ENCODE measurements at places on chromosomes 12 and 14. TPM values are rescaled to one million over a fixed set of nuclear protein-coding genes. Genes with fewer than 3 reads are reported as not detected.

Gene KITLG
- 10.5 TPM for total RNA-seq

Gene AQP5
- total RNA-seq = not detected

Gene CYP46A1
- total RNA-seq = not detected

Gene PLXNC1
- 0.88 TPM for total RNA-seq

Gene KRT77
- total RNA-seq = not detected

DNA sequence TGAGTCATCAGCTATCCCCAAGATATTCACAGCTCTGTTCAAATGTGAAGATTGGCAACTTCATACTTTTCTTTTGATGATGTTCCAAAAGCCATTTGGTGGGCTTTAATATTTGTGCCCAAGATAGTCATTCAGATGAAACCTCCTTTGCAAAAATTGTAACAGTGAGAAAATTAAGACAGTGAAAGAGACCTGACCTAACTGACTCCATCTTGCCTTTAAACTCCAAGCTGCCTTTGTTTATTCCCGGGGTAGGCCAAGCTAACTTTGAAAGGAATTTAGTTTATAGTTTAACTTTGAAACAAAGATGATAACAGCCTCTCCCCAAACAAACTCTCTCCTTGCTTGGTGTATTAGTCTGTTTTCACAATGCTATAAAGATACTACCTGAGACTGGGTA, 221.1 kb downstream of the KTN1 start:
- no peaks in the 10 kb centered on the region for H3K27me3 ChIP-seq
- H3K4me3 ChIP-seq = no peak overlapping the region
- H3K36me3 ChIP-seq = no peaks in the 10 kb centered on the region
- peaks cover 19% of the 10 kb centered on the region for H3K4me1 ChIP-seq

GRCh38 chr14:70972107-70972976, 65.1 kb downstream of the PCNX1 start:
- peak overlapping the region; percentile 15 for H3K27ac ChIP-seq
- no peaks in the 10 kb centered on the region for H3K36me3 ChIP-seq
- peak; percentile 90 for DNase-seq
- H3K4me3 ChIP-seq = no peak overlapping the region

GRCh38 chr12:103334466-103334865, 161.3 kb downstream of the C12orf42 start:
- H3K27ac ChIP-seq = no peak overlapping the region
- no peaks in the 10 kb centered on the region for H3K36me3 ChIP-seq
- DNase-seq = no peak
- H3K4me1 ChIP-seq = no peaks in the 10 kb centered on the region
- H3K4me3 ChIP-seq = no peak overlapping the region
- H3K27me3 ChIP-seq = no peaks in the 10 kb centered on the region

DNA sequence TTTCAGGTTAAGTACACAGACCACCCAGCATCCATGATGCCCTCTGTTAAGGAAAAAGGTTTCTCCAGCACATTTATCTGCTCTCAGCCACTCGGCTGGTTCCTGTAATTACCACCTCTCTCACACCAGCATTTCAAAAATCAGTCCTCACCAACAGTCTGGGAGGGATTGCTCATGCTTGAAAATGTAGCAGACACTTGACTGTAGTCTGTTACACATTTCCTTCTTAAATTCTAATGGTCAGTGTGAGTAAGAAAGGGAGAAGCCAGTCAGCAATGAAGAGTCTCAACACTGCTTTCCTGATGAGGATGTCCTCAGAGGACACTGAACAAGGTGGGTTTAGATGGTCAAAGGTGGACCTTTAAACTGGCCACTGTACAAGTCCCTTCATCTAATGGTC, 6.0 kb downstream of the ZBTB39 start:
- no peaks in the 10 kb centered on the region for H3K27me3 ChIP-seq
- H3K36me3 ChIP-seq = no peaks in the 10 kb centered on the region
- no peak overlapping the region for H3K4me3 ChIP-seq
- DNase-seq = no peak
- peaks cover 16% of the 10 kb centered on the region for H3K4me1 ChIP-seq

- no peak for DNase-seq
- H3K27me3 ChIP-seq = no peaks in the 10 kb centered on the region
- H3K4me1 ChIP-seq = no peaks in the 10 kb centered on the region
- H3K36me3 ChIP-seq = no peaks in the 10 kb centered on the region
- no peak overlapping the region for H3K27ac ChIP-seq
These were observed 24.7 kb upstream of the MYBPC1 start for GRCh38 chr12:101570047-101570446.

DNA sequence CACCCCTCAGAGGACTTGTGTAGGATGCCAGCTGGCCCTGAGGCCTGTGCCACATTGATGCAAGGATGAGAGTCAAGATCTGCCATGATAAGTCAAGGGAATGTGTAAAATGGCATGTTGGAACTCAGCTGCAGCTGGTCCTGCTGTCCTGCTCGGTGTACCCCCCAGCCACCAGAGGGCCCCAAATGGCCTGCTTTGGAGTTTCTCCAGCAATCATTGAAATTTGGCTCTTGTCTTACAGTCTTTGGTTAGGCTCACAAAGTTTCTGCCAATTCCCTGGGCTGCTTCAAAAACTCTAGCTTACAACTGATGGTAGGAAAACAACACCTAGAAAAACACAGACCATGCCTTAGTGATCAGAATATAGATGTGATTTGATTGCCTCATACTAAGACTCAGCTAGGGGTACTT, 76.8 kb downstream of the HSD17B6 start:
- H3K4me3 ChIP-seq = no peak overlapping the region
- H3K27me3 ChIP-seq = no peaks in the 10 kb centered on the region
- DNase-seq = peak; percentile 58

GRCh38 chr12:104410326-104410725, 46.4 kb upstream of the CHST11 start:
- H3K4me1 ChIP-seq = no peaks in the 10 kb centered on the region
- H3K36me3 ChIP-seq = no peaks in the 10 kb centered on the region
- H3K27me3 ChIP-seq = no peaks in the 10 kb centered on the region
- H3K27ac ChIP-seq = no peak overlapping the region
- H3K4me3 ChIP-seq = no peak overlapping the region

DNA sequence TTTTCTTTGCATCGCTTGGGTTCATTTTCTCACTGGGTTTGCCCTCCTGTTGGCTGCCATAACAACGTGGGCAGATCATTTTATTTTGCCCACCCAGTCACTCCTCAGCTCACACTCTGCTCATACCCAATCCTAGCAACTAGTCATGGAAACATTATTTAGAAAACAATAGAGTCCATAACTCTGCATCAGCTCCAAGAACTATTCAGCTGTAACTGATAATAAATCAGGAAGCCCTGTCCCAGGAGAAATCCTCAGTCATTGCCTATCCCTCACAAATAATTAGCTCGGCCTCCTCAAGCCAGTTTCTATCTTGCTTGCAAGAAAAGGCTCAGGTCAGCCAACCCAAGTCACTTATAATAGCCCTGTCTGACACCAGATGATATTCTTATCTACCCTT, 43.2 kb downstream of the RTN1 start:
- no peak overlapping the region for H3K4me3 ChIP-seq
- no peaks in the 10 kb centered on the region for H3K36me3 ChIP-seq
- no peaks in the 10 kb centered on the region for H3K4me1 ChIP-seq

DNA sequence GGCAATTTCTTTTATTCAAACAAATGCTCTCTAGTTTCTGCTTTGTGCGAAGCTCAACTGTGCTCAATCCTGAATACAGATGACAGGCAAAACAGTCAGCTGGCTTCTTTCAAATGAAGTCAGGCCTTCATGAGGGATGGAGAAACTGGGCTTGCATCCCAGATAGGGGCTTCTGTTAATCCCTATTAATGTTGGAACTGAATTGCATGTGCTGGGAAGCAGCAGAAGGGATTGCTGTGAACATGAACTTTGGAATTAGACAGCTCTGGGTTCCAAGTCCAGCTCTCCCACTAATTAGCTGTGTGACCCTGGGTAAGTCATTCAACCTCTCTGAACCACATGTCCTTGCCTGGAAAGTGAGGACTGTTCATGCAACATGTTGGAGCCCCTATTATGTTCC, 21.1 kb upstream of the CORO1C start:
- DNase-seq = no peak
- H3K27ac ChIP-seq = no peak overlapping the region
- H3K4me1 ChIP-seq = no peaks in the 10 kb centered on the region

GRCh38 chr14:74577948-74578275, 34.1 kb downstream of the LTBP2 start:
- no peaks in the 10 kb centered on the region for H3K4me1 ChIP-seq
- no peaks in the 10 kb centered on the region for H3K27me3 ChIP-seq
- H3K36me3 ChIP-seq = no peaks in the 10 kb centered on the region
- no peak overlapping the region for H3K4me3 ChIP-seq
- H3K27ac ChIP-seq = no peak overlapping the region
